ENCODE measurements at places on chromosomes 2 and 18. TPM values are rescaled to one million over a fixed set of nuclear protein-coding genes. Genes with fewer than 3 reads are reported as not detected.

CDH2 gene
- 78.3 TPM for polyA plus RNA-seq

DNA sequence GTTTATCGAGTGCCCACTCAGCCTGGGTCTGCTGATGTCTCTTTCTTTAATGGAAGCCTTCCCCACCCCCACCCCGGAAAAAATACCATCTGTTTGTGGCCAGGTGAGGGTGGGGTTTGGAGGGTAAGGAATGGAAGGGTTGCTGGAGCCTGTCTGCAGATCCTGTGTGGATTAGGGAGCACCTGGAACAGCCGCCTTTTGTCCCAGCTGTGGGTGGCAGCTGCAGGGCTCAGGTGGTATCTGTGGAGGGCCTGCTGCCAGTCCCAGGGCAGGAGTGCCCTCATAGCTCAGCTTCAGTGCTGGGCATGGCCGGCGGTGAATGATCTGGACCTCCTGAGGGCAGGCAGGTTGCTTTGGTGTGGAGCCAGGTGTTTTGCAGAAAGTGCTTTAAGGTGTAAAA, 45.3 kb downstream of the IMPA2 start:
- H3K4me1 ChIP-seq, result peaks cover 2% of the 10 kb centered on the region
- no peaks in the 10 kb centered on the region for H3K27me3 ChIP-seq
- no peak overlapping the region for H3K4me3 ChIP-seq
- DNase-seq, result no peak
- H3K27ac ChIP-seq, result no peak overlapping the region

DNA sequence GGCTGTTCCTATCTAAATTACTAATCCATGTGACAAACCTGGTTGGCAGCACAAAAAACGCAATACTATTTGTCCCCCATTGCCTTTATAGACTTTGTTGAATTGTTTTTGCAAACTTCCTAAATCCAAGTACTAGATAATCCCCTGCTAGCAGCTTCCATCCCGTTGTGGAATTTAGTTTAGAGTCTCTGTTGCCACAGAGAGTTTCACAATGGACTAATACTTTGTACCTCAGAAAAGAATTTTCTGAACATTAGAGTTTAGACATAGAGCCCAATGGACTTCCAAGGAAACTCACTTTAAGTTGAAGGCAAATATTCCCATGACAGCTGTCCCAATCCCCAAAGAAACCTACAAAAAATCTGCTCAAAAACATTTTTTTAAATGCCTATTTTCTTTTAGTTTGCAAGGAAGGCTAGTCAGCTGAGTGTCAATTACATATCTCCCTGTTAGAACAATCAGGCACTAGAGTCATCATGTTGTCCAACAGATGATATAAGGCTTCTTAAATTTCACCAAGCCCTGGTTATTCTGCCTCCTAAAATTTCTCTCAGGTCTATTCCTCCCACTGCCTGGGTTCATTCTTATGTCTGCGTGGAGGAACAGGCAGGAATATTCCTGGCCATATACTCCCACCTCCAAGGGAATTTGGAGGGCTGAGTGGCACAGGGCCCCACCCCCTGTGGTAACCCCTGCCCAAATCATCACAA, 27.2 kb downstream of the RNF152 start:
- H3K27me3 ChIP-seq, result no peaks in the 10 kb centered on the region
- no peaks in the 10 kb centered on the region for H3K36me3 ChIP-seq
- no peak for DNase-seq
- no peak overlapping the region for H3K4me3 ChIP-seq
- H3K4me1 ChIP-seq, result no peaks in the 10 kb centered on the region

DNA sequence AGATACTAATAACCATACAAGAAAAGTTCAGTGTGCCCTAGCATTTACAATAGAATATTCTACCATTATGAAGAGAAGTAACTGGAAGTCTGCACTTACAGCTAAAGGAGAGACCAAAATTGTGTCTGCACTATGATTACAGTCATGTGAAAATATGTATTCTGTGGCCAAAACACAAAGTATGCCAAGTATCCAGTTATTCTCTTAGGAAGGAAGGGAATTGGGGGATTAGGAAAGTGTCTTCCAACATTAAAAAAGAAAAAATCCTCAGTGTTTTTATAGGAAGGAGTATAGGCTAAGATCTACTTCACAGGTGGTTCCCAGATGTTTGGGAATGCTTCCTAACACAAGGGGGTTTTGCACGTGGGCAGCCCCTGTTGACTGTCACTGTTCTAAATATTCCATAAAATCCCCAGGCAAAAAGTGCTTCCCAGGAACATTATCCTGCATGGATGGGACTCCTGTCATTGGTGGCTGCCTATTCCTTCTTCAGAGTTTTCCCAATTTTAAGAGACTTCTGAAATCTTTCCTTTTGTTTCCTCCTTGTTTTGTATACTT, 180.2 kb upstream of the KLHL29 start:
- H3K36me3 ChIP-seq, result no peaks in the 10 kb centered on the region
- no peaks in the 10 kb centered on the region for H3K4me1 ChIP-seq
- no peaks in the 10 kb centered on the region for H3K27me3 ChIP-seq
- no peak overlapping the region for H3K4me3 ChIP-seq
- no peak overlapping the region for H3K27ac ChIP-seq

NT5C1B gene
- polyA plus RNA-seq, result not detected

ANKRD12 gene
- polyA plus RNA-seq, result 12.8 TPM

GRCh38 chr2:2530334-2530733, 199.3 kb upstream of the MYT1L start:
- no peaks in the 10 kb centered on the region for H3K27me3 ChIP-seq
- H3K4me1 ChIP-seq, result no peaks in the 10 kb centered on the region
- no peaks in the 10 kb centered on the region for H3K36me3 ChIP-seq
- no peak for DNase-seq
